ENCODE measurements at places on chromosomes 12 and 14.

GRCh38 chr12:121894633-121895032 lies 6.0 kb downstream of the PSMD9 start:
- DNase-seq = no peak

- DNase-seq = no peak
Observed at GRCh38 chr14:75441728-75442127, 13.9 kb downstream of the JDP2 start.

GRCh38 chr12:20576528-20576927 lies 118.6 kb upstream of the SLCO1C1 start:
- no peak for DNase-seq

DNA sequence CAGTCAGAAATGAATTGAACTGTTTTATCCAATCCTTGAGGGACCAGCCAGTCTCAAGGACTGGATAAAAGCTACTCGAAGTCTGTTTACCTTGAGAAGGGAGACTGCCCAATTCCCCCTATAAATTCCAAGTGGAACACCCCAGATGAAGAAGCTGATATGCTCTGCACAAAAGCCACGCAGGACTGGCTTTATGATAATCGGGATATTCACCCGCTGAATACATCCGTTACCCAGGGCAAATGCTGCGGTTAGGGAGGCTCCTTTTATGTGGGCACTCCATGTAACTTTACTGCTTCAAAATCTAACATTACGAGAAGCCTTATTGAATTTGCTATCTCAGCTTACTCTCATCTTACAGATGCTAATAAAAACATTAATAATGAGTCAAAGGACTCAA lies 119.1 kb downstream of the DENND5B start:
- no peak for DNase-seq

GRCh38 chr12:104691721-104692556 lies 235.2 kb downstream of the CHST11 start:
- DNase-seq = no peak

GRCh38 chr12:98998697-98999299 lies 353.7 kb downstream of the APAF1 start:
- DNase-seq = no peak

GRCh38 chr14:58272588-58273372 lies 25.6 kb upstream of the ARID4A start:
- DNase-seq = no peak

DNA sequence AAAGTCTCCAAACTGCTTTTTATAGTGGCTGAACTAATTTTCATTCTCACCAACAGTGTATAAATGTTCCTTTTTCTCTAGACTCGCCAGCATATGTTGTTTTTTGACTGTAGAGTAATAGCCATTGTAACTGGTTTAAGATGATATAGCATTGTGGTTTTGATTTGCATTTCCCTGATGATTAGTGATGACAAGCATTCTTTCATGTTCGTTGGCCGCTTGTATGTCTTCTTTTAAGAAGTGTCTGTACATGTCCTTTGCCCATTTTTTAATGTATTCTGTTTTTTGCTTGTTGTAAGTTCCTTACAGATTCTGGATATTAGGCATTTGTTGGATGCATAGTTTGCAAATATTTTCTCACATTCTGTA lies 404.9 kb downstream of the FLRT2 start:
- no peak for DNase-seq

DNA sequence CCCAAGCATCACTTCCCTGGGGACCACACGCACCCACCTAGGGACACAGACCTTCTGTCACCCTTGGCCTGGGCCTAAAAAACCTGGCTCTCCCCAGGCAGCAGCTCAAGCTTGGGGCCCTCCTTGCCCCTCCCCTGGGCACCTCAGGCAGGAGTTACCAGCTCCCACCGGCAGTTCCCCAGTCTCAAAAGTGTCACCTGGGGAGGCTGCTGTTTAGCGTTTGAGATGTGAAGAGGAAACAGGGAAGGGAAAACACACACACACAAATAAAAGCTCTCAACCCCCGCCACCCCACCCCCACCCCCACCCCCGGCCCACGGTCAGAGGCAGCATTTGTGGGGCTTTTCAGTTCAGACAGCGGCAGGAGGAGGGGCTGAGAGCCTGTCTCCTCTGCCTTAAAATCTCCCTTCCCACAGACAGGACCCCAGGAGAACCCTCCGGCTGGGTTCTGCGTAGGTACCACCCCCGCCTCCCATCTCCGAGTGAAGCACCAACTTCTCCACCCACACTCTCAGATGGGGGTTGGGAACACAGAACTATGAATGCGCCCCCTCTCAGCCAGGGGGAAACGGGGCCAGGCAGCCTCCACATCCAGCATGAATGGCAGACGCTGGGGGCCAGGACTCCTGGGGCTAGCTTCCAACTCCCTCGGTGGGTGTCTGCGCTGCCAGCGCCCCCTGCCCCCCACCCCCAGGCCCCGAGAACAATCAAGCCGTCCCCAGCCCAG lies 3.0 kb downstream of the NCOR2 start:
- DNase-seq = no peak

- DNase-seq = no peak
Observed at GRCh38 chr14:66330228-66330627, 155.9 kb upstream of the CCDC196 start.

DNA sequence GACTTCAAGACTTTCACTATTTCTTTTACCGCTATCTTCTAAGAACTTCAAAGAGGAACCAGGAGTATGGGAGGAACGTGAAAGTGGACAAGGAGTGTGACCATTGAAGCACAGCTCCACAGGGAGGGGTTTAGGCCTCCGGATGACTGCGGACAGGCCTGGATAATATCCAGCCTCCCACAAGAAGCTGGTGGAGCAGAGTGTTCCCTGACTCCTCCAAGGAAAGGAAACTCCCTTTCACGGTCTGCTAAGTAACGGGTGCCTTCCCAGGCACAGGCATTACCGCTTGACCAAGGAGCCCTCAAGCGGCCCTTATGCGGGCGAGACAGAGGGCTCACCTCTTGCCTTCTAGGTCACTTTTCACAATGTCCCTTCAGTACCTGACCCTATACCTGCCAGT lies 267.0 kb downstream of the RPL10L start:
- DNase-seq = no peak

DNA sequence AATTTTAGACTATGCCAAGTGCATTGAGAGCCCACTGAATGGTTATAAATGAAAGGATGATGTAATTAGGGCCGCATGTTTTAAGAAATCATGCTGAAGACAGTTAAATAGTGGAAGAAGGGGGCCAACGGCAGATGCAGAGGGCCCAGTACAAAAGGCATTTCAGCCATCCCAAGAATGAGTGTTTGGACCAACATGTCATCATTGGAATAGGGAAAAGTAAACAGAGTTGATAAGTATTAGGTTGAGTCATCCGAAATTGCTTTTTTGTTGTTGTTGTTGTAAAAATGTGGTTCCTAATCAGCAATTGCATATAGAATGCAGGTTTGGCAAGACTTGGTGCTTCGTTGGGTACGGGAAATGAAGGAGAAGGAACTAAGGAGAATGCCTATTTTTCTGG lies 29.5 kb downstream of the BMP4 start:
- DNase-seq = no peak

- DNase-seq = no peak
Observed at GRCh38 chr12:102633981-102634605, 153.7 kb upstream of the IGF1 start.

DNA sequence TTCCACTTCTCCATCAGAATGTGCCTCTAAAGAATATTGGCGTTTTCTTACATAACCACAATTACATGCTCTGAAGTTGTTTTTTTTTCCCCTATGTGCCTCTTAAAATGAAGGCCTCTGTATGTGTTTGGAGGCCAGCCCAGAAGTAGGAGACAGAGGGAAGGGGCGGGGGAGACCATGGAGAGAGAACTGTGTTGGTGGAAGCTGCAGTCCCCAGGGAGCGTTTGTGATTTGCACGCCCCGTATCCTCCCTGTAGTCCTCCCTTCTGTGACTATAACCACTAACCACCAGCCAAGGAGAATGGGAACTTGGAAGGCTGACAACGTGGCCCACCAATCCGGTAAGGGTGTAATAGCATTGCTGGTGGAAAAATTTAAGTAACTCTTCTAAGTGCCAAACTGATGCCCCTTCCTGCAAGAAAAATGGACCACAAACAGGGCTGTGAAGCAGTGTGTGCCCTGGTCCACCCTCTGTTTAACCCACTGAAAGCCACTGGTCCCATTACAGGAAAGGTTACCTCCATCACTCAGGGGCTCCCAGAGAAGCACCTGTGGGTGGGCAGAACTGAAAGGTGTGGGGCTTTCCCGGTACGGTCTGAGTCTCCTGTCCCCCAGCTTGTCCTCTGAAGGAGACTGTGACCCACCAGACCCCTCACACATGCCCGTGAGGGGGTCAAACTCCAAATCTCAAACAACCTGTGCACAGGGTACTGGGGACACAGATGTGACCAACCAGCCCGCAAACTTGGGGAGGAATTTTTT lies 36.8 kb downstream of the CCDC88C start:
- no peak for DNase-seq

DNA sequence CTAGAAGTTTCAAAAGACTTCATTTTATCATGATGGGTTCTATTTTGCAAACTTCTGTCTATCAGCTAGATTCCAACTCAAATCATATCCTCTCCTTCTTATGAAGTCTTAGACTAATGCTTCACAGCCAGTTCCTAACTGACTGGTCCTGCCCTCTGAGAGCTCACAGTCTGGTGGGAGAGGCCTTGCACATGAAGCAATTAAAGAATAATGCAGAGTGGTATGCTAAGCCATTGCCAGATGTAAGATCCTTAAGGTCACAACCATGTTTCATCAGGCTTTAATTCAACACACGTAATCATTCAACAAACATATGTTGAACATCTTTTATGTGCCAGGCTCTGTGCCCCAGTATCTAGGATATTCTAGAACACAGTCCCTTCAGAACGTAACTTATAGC lies 125.8 kb upstream of the TMPO start:
- DNase-seq = no peak

- DNase-seq = no peak
Observed at GRCh38 chr12:108338915-108339657, at the start of gene CMKLR1. CMKLR1 (minus strand) TSS chr12:108339311; CDS start chr12:108293591, 45,720 bp downstream.

DNA sequence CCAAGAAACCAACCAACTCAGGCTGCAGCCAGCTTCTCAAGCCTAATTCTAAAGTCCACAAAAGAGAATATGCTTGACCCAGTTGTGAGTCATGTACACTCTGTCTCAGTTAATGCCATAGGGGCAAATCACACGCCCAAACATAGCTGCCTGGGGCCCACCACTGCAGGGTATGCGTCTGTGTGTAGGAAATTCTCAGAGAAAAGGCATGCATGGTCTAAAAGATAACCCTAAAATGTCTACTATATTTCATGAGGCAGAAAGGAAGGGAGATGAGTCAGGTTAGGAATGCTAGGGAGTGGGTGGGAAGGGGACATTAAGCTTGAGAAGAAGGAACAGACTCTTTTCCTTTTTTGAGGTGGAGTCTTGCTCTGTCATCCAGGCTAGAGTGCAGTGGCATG lies 22.3 kb upstream of the SPTLC2 start:
- DNase-seq = no peak

- DNase-seq = no peak
Observed at GRCh38 chr12:108510836-108511235, 4.2 kb upstream of the FICD start.

DNA sequence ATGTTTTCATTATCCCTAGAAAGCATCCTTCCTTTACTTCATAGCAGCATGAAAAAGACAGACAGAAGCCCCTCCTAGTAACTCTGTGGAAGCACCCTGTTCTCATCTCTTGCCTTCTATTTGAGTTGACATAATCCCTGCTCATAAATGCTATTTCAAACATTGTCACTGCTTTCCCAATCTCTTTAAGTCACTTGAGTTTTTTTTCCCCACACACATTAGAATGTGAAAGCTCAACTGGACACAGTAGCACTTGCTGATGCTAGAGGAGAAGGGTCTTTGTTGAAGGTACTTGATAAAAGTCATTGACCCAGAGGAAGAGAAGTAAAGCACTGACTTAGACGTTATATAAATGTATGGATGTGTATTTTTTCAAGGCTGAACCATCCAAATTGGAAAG lies 3.0 kb downstream of the E2F7 start:
- no peak for DNase-seq

DNA sequence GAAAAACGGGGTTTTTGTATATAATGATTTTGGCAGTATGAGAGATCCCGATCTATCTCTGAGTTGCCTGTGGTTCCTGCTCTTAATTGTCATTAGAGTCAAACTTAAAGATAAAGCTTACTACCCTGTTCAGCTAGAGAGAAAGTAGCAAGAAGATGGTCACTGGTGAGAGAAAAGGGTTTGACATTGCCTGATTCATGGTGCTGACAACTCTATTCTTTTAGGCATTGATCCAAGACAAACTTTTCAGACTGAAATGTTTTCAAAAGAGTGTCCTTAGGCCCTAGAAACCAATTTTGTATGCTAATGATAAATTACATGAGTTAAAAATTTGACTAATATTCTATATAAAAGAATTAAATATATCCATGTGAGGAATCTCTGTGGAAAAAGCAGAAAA lies 35.1 kb downstream of the PELI2 start:
- DNase-seq = no peak

- no peak for DNase-seq
Observed at GRCh38 chr14:100115726-100116125, 43.7 kb downstream of the DEGS2 start.

DNA sequence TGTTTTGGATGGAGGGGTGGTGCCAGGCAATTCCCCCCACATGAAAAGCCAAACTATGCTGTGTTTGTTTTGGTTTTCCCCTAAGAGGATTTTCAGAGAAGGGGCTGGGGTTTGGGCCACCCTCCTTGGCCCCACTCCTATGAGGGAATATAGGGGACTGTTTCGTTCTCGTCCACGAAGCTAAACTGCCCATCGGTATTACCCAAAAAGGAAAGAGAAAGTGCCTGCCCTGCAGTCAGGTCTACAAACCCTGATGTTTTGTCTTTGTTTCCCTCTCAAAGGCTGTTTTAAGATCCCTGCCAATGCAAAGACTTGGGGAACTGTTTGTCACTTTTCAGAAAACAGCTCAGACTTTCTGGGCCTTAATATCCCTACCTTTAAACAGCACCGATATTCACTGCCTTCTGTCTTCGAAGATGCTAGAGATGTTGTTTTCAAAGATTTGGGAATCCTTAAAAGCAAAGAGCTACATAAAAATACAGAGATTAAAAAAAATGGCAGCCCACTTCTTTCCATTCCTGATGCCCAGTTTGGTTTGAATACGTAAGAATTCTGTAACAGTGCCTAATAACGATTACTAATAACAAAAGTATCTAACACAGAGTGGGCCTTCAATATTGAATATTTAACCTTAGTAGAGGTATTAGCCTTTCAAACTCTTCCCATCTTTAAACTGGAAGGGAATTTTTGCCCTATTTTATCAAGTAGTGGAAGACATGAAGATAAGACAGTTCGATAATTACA lies 518.4 kb downstream of the MED13L start:
- DNase-seq = no peak
